Stimulated activated CD8-positive, alpha-beta memory T cell treated with anti-CD3 and anti-CD28 coated beads, Interleukin-2, amount 100 ng/mL, for 1 hour (primary cell): ENCODE measurements at places on chromosomes 1 and 21.

DNA sequence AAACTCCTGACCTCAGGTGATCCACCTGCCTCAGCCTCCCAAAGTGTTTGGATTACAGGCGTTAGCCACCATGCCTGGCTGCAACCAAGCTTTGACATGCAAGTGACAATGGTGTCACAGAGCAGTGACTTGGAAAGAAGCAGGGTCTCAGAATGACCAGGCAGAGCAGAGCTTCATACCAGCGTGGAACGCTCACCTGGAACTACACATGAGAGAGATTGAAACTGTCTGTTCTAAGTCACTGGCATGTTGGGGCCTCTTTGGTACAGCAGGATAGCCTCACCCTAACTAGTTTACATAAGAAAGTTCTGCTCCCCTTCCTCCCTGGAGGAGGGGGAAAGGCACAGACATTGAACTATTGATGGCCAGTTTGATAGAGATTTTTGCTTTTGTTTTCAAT lies 47.5 kb upstream of the ITPKB start:
- no peak for DNase-seq

GRCh38 chr1:56562891-56563452 lies 16.4 kb downstream of the PLPP3 start:
- DNase-seq, result no peak

DNA sequence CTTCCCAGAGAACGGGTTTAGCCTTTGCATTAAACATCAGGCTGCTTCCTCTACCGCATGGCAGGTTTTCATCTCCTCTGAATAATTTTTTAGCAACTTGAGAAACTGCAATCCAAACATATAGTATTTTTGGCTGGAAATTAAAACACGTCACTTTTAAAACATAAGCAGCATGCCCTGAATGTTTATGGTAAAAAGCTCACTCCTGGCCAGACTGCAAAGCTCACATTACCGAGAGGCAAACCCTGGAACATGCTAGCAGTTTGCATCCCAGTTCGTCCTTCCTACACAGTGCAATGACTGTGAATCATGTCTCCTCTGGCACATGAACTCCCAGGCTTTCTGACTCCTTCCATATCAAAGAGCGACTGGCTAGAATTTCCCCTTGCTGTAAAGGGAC lies 312.3 kb downstream of the RRAGC start:
- no peak for DNase-seq

DNA sequence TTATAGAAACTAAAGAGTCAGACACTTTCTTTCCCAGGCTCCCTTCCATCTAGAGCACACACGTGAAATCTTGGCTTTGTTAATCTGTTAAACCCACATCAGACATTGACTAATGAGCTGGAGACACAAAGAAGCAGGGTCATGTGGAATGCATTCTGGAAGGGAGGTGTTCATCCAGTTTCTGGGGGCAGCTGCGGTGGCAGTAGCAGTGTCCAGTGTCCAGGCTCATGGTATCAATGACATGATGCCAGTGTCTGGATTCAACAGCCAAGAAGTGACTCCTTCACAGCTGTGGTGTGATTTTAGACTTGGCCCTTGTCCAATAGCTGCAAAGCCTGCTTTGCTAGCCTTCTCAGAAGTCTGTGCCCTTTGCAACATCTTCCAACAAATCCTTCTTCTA lies 95.2 kb downstream of the NTPCR start:
- no peak for DNase-seq
